ENCODE measurements at places on chromosomes 7 and 10.

DNA sequence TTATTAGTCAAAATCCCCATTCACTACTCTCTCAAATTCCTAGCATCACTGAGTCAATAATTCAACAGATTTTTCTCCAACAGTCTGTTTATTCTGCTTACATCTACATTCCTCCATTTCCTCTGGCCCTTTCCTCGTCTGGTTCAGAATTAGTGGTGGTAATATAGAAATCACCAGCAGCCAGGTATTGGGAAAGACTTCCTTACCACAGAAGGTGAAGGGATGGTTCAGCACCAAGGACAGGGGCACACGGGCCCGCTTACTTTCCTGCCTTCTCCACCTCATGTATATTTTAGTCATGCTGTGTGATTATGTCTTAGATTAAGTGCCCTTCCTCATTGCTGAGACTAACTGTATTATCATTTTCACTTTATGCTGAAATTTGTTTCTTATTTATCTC lies 70.4 kb upstream of the APBB1IP start:
- DNase-seq = no peak

DNA sequence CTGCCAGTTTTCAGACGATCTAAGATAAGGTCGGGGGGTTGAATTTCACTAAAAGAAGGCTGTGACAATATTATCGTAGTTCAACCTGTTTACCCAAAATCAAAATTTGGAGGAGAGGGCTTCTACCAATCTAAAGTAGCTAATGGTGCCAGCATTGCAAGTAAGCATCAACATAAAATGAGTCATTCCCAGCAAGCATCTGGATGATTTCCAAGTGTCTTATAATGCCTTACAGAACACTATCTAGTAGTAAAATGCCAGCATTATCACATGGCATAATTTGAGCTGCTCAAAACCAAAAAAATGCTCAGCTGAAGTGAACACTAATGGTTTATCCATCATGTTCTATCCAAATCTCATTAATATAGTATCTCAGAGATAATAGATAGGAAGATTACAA lies 1193.9 kb downstream of the DNAJB9 start:
- no peak for DNase-seq

- no peak for DNase-seq
Measured at GRCh38 chr7:503575-504111, 16.0 kb downstream of the PDGFA start.

- no peak for DNase-seq
Measured at GRCh38 chr7:93931655-93932054, 10.1 kb downstream of the GNG11 start.

- no peak for DNase-seq
Measured at GRCh38 chr10:71757399-71757922, 15.9 kb downstream of the VSIR start.

- DNase-seq = no peak
Measured at GRCh38 chr7:47937065-47937687, 11.1 kb downstream of the PKD1L1 start.

DNA sequence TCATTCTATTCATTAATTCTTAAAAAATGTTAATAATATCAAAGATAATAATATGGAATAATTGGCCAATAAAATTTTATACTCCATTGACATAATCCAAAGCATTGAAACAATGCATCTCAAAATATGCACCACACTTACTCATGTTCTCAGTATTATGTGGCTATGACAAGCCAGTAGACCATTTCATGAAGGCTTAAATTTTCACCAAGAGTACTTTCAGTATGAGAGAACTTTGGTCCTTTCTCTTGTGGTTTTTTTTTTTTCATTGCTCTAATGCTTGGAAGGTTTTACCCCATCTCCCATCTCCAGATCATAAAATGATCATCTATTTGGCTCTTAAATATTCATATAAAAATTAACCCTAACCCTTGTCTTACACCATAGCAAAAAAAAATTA lies 45.5 kb upstream of the TMEM140 start:
- DNase-seq = no peak

DNA sequence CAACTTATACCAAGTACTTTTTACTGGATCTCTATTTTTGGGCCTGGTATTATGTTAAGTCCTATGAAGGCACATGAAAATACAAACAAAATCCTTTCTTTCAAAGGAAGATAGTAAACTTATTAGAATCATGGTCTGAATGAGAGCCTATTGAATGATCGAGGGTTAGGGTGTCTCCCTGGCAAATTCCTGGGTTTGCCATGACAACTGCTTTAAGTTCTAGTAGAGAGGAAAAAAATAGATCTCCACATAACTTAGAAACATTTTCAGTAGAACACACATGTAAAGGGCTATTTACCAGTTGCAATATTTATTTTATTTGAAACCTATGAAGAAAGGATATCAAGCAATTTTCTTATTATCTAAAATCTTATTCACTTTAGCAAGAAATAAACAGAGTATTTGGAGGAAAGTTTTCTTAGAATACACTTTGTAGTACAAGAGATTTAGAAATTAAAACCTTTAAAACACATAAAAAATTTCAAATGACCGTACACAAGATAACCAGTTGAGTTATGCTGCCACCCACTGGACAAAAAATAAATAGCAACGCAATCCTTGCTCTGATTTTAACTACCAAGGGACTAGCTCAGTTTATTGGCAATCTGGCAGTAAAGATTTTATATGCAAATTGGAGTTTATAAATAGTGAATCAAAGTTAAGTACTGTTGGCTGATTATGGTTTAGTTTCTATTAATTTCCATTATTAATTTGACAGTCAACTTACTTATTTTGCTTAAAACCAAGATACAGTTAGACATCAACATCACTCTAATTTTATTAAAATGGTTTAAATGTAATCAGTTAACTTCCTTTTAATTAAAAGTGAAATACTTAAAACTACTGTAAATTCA lies 33.9 kb downstream of the CACUL1 start:
- DNase-seq = no peak

GRCh38 chr7:151314401-151314800 lies 27.2 kb upstream of the NUB1 start:
- no peak for DNase-seq

DNA sequence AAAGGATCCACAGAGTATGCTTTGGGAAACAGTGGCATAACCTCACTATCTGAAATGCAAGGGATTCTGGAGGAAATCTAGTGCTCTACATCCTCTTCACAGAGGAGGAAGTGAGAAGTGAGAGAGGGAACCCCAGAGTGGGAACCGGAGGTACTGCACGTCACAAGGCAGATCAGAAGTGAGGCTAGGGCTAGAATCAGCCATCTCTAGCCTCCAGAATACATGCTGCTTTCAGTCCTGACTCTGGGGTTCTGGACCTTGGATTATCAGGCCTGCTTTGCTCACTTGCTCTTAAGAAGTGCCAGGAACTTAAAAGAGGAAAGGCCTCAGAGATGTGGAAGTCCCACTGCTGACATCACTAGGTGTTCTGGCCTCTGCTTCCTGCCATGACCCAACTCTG lies 25.7 kb downstream of the ZNF503 start:
- DNase-seq = no peak

- no peak for DNase-seq
Measured at GRCh38 chr7:154879629-154880028, 123.3 kb downstream of the PAXIP1 start.

DNA sequence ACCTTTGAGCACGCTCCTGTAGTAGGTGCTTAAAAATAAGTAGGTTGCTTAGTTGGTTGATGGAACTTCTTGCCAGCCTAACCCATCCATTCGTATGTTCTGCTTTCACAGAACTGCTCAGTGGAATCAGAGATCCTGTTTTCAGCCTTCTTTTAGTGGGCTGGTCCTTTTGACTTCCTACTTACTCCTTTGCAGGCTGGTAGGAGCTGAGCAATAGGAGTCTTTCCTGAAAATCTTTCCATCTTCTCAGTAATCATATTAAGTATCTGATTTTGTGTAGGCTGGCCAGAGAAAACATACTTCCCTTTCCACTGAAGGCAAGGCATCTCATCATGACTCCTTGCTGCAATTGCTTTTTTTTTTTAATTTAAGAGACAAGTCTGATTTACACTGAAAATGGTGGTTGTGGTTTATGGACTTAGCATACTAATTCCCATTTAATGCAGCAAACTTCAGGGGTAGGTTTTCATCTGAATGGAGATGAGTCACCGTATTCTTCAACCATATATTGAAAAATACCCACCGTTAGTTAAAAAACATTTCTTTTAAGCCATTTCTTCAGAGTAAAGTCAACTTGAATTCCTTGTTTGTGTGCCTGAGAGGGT lies 208.0 kb downstream of the ZNF365 start:
- no peak for DNase-seq

DNA sequence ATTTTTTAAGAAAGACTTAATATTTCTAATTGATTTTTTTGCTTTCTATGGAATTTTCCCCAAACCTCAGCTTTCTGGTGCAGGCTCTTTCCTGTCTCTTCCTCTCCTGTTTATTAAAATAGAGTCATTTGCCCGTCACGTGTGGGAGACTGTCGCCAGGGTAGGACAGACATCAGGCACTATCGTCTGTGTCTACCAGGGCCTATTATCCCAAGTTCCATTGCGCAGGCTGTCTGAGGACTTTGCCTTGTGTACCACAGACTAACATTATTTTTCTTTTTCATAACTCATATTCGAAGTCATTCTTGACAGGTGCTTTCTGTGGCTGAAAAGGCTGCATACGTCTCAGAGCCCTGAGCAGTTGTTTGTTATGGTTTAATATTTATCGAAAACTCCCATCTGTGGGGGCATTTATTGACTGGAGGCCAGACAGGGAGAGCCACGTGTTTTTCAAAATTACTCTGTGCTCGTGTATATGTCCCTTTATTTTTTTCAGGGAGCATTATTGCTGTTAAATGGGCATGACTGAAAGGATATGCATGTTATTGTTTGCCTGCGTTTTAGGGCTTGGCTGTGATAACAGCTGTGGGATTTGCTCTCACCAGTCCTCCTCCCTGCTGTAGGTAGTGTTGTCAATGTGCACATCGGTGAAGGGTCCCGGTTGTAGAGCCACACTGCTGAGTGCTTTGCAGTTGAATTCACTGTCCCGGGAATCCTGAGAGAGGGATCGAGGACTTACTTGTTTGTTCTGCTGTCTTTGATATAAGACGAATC lies 89.8 kb downstream of the CAMK1D start:
- no peak for DNase-seq

GRCh38 chr10:18743926-18744325 lies 84.7 kb downstream of the ARL5B start:
- DNase-seq = no peak

GRCh38 chr10:36766940-36767339 lies 358.5 kb upstream of the ANKRD30A start:
- DNase-seq = no peak

- DNase-seq = no peak
Measured at GRCh38 chr10:124674768-124675222, 69.4 kb downstream of the FAM53B start.

DNA sequence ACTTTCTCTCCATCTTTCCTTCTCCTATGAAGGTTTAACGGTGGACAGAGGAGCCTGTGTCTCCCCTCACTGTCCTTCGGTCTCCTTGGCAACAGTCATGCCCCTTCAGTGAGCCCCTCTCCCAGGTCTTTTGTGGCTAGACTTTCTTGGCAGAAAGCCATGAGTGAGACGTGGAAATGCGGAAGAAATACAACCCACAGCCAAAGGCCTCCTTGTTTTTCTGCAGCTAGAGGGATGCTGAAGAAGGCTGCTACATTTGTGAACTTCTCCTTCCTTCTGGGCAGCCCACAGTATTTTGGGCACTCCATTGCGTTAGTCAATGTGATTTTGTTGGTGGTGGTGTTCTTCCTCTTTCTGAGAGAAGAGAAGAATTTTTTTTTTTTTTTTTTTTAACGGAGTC lies 333.7 kb upstream of the PODXL start:
- DNase-seq = no peak

DNA sequence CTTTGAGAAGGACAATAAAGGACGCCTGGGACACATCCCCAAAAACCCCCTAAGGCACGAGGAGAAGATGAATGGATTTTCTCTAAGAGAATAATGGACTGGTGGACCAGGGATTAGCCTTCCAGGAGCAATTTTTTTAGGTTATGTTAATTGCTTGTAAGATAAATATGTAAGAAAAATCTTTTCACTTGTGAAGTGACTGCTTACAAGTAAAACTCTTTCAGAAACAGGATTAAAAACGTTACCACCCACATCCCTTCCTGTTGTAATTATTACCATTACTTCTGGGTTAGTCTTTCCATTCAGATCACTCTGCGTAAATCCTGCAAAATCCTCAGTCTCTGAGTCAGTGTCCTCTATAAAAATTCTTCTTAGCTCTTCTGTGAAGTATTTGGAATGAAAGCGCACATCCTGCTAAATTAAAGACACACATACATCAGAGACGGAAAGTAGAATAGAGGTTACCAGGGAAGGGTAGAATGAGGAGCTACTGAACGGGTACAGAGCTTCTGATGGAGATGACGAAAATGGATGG lies 34.3 kb downstream of the CDCA7L start:
- DNase-seq = no peak

- no peak for DNase-seq
Measured at GRCh38 chr10:100537475-100537874, 1.7 kb downstream of the HIF1AN start.

DNA sequence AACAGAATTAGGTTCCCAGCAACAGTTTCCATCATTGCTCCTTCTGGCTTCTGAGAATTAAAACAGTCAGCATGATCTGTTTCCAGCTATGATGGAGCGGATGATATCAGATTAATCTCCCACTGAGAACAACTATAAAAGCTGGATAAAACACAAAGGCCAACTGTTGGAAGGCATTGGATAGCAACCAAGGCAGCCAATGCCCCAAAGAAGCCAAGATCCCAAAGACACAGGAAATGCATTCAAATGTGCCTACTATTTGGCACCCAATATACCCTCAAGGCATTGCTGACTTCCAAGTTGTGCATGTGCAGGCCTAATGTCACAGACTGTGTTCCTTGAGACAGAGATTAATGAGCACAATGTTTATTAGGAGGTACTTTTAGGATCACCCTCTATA lies 259.3 kb downstream of the ARHGAP12 start:
- DNase-seq = no peak

DNA sequence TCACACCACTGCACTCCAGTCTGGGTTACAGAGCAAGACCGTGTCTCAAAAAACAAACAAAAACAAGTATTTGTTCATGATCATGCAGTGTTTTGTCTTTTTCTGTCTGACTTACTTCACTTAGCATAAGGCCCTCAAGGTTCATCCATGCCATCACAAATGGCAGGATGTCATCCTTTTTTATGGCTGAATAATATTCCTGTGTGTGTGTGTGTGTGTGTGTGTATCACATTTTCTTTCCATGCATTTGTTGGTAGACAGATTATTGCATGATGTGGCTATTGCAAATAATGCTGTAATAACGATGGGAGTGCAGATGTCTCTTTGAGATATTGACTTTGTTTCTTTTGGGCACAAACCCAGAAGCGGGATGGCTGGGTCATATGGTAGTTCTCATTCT lies 14.3 kb upstream of the MNX1 start:
- no peak for DNase-seq

GRCh38 chr7:129616530-129616929 lies 5.0 kb downstream of the NRF1 start:
- DNase-seq = no peak

DNA sequence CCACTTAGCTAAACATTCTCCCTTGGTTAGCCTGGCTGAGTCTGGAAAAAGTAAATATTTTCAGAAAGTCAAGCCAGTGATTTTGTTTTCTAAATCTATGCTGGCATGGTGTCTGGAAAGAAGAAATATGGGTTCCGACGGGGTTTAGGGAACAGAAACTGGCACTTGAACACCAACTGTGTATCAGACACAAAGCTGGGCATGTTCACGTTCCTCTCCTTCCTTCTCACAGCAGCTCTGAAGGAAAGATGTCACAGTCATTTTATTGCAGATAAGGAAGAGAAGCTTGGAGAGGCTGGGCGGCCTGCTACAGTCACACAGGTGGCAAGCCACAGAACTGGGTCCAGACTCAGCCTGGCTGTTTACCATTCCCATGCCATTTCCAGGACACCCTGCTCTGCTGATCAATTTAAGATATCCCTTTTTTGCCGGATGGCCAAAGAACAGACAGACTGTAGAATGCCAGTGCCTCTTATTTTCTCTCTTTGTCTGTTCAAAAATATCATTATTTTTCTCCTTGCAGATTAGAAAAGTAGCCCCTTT lies 118.8 kb downstream of the HERPUD2 start:
- no peak for DNase-seq
